CD4-positive, alpha-beta T cell treated with Interleukin-2 at 100 ng/mL for 4 hours (primary cell): ENCODE measurements at places on chromosomes 3 and 15.

- no peak for DNase-seq
Measured at GRCh38 chr3:110383356-110383755, 688.3 kb upstream of the NECTIN3 start.

DNA sequence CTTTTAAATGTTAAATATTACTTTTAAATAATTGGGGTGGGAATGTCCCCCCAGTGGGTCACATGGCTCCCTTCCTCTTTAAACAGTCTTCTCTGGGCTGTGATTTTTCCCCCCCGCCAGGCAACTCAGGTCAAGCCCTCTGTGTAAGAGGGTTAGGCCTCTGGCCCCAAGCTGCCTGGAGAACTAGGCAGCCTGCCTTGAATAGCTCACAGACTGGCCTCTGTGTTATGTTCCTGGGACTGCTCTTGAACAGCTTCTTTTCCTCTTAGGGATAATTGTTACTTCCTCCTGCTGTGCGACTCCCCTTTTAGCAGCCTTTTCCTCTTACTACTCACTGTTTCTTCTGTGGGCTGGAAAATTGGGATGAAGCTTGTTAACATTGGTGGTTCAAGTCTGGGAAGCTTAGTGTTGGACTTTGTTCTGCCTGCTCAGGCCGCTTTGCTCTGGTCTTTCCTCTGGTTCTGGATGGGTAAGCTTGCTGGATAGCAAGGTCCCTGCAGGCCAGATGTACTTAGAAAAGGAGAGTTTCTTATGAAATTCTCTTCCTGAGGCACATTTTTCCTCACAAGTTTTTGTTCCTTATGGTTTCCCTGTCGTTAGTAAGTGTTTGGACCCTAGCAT, 2.2 kb downstream of the TEX264 start:
- no peak for DNase-seq

- DNase-seq, result no peak
Measured at GRCh38 chr15:57017024-57017423, 98.6 kb downstream of the TCF12 start.

GRCh38 chr3:60696428-60697125, 554.7 kb downstream of the FHIT start:
- no peak for DNase-seq

DNA sequence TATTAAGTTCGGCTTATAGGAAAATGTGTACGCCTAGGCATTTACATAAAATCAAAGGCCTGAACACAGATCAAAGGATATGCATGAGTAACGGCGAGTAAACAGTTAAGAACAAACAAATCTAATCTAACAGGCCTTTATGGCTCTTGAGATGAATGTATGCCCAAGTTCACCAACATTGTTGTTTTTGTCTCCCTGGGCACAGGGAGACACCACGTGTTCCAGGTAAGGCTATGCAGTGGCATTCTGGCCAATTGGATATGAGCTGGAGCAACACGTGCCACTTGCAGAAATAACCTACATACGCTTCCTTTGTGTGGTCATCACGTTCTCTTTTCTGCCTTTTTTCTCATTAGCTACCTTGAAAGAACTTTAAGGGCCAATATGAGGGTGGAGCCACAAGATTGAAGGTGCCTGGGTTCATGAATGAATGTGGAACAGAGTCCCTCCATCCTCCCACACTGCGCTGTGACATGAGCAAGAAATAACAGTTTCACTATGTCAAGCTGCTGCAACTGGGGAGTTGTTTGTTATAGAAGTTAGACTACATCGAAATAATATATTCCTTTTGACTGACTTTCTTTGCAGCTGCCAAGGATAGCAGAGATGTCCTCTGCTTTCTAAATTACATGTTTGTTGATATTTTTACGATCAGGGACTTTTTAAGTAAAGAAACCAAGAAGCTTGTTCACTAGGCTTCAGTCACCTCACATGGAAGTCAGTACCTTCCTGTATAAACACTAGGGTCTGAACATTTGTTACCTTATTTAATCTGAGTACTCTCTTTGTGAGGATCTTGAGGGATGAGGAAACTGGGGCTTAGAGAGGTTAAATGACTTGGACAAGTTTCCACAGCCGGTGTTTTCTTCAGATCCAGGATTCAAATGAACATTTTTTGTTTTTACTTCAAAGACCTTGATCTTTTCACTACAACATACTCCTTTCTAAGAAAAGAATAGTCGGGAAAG, 427.5 kb upstream of the TBL1XR1 start:
- peak; percentile 14 for DNase-seq

DNA sequence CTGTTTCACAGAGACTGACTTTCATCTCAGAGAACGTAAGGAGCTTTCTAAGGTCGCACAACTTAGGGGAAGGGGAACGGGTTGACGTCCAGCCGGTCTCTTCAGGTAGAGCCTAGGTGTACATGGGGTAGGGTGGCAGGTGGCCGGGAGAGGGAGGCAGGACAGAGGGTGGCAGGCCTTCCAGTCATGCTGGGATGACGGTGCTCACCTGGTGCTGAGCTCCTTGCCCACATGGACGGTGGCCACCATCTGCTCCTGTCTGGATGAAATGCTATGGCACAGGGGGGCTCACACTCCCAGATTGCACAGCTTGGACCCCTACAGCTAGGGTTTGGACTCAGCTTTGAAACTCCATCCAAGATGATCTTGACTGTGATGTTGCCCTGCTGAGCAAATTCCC, 144.5 kb downstream of the ATP10A start:
- no peak for DNase-seq

DNA sequence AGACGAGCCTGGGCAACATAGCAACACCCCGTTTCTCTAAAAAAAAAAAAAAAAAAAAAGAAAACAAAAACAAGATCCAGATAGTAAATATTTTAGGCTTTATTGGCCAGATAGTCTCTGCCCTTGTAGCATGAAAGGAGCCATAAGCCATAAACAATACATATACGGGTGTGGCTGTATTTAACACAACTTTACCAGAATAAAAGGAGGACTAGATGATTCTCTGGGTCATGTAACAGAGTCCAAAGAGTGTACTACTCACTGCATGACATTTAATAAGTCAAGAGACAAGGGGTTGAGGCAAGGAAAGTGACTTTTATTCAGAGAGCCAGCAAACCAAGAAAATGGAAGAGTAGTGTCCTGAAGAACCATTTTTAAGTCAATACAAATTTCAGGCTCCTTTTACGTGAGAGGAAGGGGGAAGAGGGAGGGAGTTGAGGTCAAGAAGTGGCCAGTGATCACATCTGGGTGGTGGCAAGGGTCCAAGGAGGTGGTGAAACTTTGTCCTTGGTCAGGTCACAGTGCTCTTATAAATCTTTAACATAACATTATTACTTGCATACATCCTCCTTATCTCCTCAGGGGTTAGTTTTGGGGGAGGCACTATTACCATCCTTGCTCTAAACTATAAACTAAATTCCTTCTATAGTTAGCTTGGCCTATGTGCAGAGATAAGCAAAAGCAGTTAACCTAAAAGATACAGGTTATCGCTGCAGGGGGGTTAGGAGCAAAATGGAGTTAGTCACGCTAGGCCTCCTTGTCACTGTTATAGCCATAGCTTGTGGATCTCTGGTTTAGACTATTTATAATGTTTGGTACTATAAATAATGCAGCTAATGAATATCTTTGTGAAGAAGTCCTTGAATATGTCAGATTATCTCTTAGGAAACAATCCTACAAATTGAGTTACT, 46.1 kb downstream of the METTL6 start:
- no peak for DNase-seq

- DNase-seq, result no peak
Measured at GRCh38 chr3:88267441-88267840, 117.7 kb downstream of the C3orf38 start.

GRCh38 chr3:136142592-136142991, 53.5 kb downstream of the MSL2 start:
- peak; percentile 39 for DNase-seq

- no peak for DNase-seq
Measured at GRCh38 chr3:36124118-36124796, 256.0 kb upstream of the STAC start.

DNA sequence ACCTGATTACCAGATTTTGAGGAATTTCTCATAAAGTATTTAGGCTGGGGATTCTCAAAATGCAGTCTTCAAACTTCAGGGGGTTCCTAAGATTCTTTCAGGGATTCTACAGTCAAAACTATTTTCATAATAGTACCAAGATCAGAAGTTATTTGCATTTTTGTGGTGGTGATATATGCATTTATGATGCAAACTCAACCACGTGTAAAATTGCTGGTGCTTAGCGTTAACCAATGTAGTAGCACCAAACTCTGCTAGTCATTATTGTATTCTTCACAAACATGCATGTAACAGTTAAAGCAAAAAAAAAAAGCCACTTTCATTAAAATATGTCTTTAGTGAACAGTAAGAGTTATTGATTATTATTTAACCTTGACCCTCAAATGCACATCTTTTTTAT, 274.9 kb upstream of the DNAJC19 start:
- DNase-seq, result no peak

- DNase-seq, result no peak
Measured at GRCh38 chr3:103210583-103210982, 775.8 kb downstream of the ZPLD1 start.

DNA sequence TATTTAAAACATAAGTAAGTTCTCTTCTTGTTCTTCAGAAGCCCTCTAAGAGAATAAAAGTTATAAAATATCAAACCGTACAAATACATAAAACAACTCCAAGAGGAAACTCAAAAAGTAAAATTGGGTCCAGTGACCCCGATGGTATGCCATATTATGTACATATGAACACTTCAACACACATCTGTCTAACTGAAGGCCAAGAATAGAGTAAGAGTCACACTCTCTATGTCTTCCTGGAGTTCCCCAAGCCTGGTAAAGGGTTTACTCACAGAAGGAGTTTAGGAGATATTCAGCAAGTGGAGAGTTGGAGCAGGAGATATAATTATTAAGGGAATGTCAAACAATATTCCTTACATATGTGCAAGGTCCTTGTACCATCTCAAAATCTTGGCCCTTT, 101.3 kb upstream of the EIF1B start:
- DNase-seq, result no peak

DNA sequence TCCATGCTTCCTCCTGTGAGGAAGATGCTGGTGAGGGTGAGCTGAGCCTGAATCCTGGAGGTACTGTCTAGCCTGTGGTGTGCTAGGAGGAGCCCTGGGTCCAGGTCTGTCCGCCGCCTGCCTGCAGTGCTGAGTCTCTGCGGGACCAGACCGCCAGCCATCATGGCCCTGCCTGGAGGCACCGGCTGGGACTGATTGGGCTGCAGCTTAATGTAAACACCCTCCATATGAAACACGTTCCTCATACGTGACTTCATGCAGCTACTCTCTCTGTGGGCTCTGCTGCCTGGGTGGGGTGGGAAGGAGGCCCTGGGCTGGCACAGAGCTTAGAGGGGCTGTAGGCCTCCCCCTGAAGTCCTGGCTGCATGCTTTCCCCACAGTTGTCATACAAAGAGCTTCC, 67.4 kb downstream of the FBLN2 start:
- DNase-seq, result no peak

GRCh38 chr3:177182352-177182751, 14.9 kb downstream of the TBL1XR1 start:
- DNase-seq, result no peak

GRCh38 chr3:159996018-159996417, 7.4 kb downstream of the IL12A start:
- no peak for DNase-seq
